HTR-8/SVneo (cell line): ENCODE measurements at places on chromosomes 4 and X.

DNA sequence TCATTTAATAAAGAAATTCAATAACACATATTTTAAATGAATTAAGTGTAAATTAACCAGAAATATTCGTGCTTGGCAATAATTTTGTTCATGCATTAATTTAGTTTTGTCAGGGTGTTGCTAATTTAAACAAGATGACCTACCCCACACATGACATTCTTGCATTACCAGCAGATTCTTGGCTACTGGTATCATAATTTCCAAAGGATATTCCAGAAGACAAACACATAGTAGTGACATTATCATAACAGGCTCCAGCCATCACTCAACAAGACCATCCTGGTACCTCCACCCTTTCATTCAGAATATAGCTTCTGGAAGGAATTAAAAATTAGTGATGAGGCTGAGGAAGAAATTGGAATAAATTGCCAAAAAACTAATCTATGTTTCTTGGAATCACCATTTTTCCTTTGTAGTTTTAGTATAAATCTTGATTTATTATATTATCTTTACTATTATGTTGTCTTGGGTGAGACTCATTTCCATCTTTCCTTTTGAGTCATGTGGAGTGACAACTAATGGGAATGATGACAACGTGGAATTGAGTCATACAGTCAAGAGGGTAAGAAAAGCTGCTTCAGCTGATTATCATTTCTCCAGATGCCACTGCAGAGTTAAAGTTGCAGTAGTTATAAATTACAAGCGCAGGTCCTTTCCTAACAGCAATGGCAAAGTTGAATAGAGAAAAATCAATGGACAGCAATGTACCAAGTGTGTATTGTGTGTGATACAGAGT lies 30.9 kb upstream of the HHIP start:
- DNase-seq, result no peak

GRCh38 chr4:149521611-149522425 lies 293.8 kb downstream of the IQCM start:
- no peak for DNase-seq

GRCh38 chr4:48247878-48248558 lies 21.6 kb downstream of the TEC start:
- DNase-seq, result no peak

GRCh38 chr4:77636902-77637301 lies 31.3 kb downstream of the CXCL13 start:
- no peak for DNase-seq

GRCh38 chrX:112822892-112823291 lies 17.7 kb downstream of the AMOT start:
- DNase-seq, result no peak

DNA sequence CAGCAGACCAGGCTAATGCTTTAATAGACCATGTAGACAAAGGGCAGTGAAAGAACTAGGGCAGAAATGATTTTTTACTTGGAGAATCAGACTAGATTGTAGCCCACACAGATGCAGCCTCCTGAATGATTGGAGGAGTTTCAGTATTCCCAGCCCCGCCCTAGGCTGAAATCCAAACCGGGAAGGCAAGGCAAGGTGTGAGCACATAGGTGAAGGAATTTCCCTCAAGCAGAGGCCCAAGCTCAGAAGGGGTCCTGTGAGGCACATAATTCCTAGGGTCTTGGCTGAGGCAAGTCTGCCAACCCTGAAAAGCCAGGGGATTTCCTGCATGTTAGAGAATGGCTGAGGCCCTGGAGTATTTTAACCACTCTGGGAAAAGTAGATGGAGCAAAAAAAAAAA lies 56.4 kb upstream of the PAK3 start:
- no peak for DNase-seq

- DNase-seq, result no peak
These were observed 13.6 kb upstream of the PDGFRA start for GRCh38 chr4:54215379-54216077.

GRCh38 chr4:154344686-154345085 lies 146.9 kb downstream of the DCHS2 start:
- DNase-seq, result no peak

GRCh38 chr4:71752383-71753042 lies 31.4 kb downstream of the GC start:
- DNase-seq, result no peak

DNA sequence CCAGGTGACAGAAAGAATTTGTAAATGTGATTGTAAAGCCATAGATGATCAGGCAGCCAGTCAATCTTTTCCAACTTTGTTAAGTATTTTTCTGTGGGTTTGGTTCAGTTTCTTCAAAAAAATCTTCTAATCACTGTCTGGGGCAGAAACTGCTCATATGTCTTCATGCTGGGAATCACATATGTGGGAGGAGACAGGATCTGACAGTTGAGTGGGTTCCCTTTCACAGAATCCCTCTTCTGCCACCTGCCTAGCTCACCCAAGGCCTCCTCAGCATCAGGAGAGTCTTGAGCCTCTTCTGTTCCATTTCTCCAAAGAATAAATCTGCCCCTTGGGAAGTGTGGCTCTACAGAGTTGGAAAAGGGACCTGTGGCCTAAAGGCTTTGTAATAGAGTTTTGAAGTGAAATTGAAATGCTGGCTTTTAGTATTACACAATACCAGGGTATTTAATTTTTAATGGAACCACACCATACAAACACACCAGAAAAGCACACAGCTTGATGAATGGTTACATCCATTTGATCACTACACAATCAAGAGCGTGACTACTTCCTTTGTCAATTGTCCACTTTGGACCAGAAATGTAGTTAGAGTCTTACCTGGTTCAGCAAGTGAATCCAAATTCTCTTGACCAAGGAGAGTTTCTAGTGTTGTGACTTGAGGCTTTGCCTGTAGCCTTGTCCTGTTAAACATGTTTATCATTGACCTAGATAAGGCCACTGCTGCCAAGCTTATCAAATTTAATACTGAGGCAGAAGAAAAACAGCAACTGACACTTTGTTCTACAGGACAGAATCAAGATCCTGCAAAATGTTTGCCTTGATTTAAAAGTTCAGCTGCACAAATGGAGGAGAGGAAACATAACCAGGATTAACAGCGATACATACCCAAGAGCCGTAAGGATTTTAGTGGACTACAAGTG lies 20.4 kb downstream of the MSMO1 start:
- no peak for DNase-seq

DNA sequence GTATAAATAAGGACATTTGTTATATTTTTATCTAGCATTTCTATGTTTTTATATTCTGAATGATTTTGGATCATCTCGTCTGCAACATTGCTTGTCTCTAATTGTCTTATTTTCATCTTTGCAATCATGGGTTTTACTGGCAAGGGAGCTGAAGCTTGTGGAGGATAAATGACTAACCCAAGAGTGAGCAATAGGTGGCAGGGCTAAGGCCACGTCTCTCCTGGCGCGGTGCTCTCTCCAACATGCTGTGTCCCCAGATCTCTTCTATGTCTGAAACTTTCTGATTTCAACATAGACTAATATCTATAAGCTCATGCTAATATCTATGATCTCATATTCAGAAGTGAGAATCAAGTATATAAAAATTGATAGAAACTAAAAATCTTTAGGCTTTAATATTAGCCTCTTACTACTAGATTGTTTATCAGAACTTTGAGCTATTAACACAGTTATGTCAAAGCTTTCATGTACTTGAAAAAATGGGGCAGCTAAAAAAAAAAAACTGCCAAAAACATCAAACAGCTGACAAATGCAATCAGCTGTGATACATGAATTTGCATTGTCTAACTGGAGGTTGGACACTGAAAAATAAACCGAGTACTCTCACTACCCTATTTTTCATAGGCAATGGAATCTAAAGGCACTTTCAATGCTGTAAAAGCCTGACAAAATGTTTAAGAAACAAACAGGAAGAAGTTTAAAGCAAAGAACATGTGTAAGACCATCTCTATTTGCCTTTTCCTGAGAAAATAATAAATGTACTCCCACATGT lies 169.2 kb downstream of the TMA16 start:
- DNase-seq, result no peak

DNA sequence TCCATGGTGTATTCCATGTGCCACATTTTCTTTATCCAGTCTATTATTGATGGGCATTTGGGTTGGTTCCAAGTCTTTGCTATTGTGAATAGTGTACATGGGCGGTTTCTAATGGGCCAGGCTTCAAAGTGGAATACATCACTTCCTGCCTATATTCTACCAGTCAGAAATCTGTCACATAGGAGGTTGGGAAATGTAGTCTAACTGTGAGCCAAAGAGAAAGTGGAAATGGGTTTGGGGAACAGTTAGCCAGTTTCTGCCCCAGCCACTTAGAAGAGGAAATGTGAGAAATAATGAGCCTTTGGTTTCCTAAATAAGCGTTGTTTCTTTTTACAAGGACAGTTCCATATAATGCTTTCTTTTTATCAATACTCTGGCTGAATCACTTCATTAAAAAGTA lies 85.1 kb upstream of the AP1S2 start:
- no peak for DNase-seq

DNA sequence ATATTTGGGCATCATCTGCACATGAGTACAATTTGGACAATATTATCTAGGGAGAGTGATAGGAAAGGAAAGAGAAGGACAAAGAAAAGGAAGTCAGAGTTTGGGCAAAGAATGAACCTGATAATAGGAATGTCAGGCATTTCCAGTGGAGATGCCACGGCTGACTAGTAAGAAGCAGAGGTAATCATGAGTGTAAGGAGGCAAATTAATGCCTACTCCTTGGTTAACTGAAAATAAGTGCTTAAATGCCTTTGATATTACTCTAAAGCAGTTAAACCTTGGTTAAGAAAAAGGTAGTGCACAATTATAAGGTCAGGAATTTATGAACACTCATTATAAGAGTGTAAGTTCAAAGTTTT lies 99.2 kb upstream of the DDIT4L start:
- no peak for DNase-seq

GRCh38 chr4:151661873-151662272 lies 98.9 kb downstream of the GATB start:
- no peak for DNase-seq

DNA sequence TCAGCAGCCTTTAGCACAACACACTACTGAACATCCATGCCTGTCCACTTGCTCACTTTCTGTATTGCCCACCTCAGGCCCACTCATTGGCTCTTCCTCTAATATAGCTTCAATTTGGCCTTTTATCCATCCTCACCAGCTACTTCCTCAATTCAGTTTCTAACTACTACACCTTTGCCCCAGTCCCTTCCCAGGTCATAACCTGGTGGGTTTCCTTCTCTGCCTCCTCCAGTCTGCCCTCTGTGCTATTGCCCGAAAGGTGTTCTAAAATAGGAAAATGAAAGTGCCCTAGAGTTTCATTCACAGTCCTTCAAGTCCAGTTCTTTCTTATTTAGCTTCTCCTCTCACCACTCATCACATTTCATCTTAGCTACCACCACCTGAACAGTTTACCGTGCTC lies 23.1 kb downstream of the MOSPD2 start:
- DNase-seq, result no peak

- no peak for DNase-seq
These were observed 9.5 kb downstream of the FBXO8 start for GRCh38 chr4:174273930-174274329.

DNA sequence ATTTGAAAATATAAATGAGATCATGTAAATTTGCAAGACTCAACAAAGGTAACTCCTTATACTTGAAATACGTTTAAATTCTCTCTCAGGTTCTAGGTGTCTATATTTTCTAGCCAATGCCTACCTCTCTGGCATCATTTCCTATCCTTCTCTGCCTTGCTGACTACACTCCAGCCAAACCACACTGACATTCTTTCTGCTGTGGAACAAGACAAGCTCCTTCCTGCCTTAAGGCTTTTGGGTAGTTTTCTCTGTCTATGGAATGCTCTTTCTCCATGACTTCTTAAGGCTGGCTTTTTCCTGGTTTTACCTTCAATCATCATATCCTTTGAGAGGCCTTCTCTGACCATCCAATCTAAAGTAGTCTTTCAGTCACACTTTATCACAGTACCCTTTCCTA lies 201.0 kb downstream of the SPRY1 start:
- DNase-seq, result no peak

GRCh38 chrX:107675823-107676555 lies 47.7 kb downstream of the PRPS1 start:
- DNase-seq, result no peak

- no peak for DNase-seq
These were observed 100.6 kb downstream of the MID1 start for GRCh38 chrX:10519761-10520160.

GRCh38 chr4:31351695-31352094 lies 631.5 kb downstream of the PCDH7 start:
- DNase-seq, result no peak

DNA sequence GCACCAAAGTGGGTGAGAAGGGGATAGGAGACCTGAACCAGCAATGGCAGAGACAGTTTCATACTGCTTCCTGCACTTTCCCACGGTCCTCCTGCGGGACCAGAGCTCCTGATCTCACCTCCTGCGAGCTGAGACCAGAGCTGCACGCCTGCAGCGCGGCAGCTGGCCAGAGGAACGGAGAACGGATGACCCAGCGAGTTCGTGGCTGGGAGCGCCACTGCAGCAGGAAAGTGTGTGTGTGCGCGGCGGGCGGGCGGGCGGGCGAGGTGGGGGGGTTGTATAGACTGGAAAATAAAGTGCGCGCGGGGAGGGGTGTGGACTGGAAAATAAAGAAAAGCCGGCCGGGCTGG lies 16.5 kb downstream of the MCF2 start:
- DNase-seq, result no peak

DNA sequence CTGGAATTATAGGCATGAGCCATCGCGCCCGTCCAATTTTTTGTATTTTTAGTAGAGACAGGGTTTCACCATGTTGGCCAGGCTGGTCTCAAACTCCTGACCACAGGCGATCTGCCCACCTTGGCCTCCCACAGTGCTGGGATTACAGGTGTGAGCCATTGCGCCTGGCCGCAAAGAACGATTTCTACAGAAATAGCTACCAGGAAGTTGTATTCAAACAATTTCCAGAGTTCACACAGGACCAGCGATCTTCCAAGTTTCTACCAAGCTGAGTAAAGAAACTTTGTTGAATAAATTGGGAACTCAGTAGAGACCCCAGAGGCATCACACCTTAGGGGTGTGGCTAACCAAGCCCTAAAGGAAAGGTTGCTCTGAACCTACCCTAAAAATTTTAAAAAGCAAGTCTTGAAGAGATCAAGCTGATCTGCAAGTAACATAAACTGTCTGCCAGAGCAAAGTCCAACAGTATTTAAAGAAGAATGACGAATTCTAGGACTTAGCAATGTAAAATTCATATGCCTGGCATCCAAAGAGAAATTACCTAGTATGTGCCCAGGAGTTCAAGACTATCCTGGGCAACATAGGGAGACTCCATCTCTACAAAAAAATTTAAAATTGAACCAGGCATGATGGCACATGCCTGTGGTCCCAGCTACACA lies 48.4 kb upstream of the USP9X start:
- DNase-seq, result no peak

DNA sequence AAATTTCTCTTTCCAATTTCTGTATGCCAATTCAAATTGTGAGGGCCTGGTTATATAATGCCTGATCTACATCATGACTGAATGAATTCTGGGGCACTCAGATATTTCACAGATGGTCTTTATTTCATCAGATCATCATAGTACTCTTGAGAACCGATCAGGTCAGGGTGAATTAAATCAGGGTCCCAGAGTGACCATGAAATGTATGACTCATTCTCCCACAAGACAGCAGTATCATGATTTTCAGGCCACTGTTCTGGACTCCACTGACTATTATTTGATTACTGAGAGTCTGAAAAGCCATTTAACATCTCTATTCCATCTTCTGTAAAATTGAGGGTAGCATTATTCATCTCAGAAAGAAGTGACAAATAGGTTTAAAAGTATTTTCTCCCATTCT lies 471.5 kb downstream of the ADGRL3 start:
- DNase-seq, result no peak
